ENCODE measurements at places on chromosomes 7 and 10. TPM values are rescaled to one million over a fixed set of nuclear protein-coding genes. Genes with fewer than 3 reads are reported as not detected.

DNA sequence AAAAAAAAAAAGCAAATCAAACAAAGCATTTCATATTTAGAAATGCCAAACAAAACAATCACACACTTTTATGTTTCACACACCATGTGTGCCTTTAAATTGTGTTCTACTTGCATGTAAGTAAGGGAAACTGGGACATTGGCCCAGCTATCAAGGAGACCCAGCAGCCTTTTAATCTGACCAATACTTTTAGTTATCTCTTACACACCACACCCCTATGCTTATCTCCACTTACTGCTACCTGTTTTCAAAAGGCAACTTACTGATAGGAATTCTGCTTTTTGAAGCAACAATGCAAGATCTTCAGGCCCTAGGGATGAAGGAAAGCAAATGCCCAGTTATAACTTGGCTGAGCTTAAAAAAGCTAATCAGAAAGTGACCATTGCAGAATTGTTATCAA lies 1244.8 kb upstream of the SORCS1 start:
- no peak for DNase-seq

DNA sequence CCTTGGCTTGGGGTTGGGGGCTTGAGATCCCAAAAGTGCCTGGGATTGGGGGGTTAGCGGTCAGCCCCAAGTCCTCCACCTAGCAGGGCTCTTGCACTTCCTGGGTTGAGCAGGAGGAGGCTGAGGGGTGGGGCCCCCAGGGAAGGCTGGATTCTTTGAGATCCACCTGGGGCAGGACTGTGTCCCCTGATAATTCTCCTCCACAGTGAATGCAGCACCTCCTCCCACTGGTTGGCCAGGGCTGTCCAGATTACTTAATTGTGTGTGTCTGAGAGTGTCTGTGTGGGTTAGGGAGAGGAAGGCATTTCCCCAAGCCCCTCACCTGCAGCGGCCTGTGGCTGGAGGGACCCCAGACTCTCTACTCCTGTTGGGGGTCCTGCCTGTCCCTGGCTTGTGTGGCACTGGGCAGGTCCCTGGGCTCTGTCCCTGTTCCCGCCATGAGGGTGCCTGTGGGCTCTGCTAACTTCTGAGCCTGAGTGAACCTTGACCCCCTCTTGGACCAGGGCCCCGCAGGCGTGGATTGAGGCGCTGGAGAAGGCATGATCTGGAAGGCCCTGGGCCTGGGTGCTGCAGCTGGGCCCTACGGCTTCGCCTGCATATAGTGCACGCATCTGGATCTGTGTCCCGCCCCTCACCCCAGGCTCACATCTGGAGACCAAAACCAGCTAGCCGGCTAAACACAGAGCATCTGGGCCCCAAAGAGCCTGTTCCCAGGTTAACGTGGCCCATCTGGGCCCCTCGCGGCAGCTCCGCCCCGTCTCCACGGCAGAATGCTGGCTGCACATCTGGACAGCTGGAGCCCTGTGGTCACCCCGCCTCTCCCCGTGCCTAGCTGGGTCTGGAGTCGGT lies 10.4 kb downstream of the TMEM270 start:
- no peak for DNase-seq

- peak; percentile 93 for DNase-seq
Observed at GRCh38 chr10:30784897-30785605, 155.5 kb upstream of the LYZL2 start.

GRCh38 chr10:24418532-24418931 lies 209.6 kb downstream of the KIAA1217 start:
- DNase-seq: no peak

GRCh38 chr10:3904419-3904960 lies 119.5 kb upstream of the KLF6 start:
- no peak for DNase-seq

DNA sequence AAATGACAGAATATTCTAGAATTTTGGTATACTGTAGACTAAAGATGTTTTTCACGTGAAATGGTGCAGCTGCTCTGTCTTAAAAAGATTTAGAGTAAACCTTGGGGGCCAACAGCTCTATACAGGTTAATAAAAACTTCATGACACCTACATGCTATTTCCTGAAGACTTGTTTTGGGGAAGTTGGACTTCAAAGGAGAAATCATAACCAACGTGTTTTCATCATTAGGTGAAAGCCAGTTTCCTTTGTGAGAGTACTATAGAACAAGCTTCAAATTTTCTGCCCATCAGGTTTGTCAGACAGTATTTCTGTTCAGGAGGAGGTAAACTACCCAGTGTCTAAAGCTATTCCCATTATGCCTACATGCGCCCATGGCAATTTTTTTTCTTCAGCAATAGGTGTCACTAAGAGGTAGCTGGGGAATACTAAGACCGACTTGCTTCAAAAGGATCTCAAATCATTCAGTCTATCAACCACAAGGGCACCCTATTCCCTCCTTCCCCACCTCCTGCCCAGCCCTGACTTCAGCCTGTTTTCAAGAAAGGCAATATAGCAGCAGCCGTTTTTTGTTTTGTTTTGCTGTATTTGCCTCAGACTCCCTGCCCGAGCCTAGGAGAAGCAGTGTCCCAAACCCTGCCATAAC lies 237.3 kb upstream of the SP8 start:
- DNase-seq: no peak

DNA sequence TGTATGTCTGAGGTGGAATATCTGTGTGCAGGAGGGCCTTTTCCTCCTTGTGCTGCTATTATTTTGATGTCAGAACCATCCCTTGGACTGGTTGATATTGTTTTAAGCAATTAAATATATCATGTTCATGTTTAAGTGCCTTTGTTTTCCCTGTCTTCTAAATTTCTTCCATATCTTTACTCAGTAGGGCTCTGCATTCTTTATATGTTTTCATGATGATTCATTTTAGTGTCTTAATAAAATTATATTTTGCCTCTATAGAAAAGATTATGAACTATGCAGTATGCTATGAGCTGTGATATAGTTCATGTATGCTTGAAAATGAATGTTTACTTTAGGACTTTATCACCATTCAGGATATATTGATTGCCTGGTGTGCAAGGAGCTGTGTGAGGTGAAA lies 34.8 kb downstream of the AHR start:
- DNase-seq: no peak

Gene NSUN5
- total RNA-seq: 9.8 TPM

Gene BTBD16
- not detected for total RNA-seq

Gene MYO1G
- 5.9 TPM for total RNA-seq
